ENCODE measurements at places on chromosomes 13 and 19.

DNA sequence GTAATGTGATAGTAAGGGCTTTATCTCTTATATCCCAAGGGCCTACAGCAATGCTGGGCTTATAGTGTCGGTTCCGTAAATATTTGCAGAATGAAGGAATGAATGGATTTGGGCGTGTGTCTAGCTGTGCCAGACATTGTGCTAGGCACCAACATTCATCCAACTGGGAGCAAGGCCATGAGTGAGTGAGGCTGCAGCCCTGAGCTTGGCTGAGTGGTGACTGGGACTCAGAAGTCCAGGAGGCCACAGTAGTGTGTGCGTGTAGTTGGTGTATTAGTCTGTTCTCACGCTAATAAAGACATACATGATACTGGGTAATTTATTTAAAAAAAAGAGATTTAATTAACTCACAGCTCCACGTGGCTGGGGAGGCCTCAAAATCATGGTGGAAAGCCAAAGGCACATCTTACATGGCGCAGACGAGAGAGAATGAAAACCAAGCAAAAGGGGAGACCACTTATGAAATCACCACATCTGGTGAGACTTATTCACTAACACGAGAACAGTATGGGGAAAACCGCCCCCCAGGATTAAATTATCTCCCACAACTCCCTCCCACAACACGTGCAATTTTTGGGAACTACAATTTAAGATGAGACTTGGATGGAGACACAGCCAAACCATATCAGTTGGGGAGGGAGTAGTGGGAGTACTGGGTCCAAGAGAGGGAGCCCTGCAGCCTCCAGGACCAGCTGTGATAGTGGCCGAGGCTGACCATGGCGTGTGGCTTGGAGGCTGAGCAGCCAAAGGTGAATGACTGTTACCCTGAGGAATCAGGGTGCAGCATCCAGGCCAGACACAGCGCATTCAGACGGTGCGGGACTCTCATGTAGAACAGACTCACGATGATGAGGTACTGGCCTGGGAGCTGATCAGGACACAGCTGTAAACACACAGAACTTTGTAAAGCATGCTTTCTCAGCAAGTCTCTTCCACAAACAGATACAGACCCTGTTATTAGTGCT lies 104.6 kb downstream of the TEX26 start:
- DNase-seq: no peak

DNA sequence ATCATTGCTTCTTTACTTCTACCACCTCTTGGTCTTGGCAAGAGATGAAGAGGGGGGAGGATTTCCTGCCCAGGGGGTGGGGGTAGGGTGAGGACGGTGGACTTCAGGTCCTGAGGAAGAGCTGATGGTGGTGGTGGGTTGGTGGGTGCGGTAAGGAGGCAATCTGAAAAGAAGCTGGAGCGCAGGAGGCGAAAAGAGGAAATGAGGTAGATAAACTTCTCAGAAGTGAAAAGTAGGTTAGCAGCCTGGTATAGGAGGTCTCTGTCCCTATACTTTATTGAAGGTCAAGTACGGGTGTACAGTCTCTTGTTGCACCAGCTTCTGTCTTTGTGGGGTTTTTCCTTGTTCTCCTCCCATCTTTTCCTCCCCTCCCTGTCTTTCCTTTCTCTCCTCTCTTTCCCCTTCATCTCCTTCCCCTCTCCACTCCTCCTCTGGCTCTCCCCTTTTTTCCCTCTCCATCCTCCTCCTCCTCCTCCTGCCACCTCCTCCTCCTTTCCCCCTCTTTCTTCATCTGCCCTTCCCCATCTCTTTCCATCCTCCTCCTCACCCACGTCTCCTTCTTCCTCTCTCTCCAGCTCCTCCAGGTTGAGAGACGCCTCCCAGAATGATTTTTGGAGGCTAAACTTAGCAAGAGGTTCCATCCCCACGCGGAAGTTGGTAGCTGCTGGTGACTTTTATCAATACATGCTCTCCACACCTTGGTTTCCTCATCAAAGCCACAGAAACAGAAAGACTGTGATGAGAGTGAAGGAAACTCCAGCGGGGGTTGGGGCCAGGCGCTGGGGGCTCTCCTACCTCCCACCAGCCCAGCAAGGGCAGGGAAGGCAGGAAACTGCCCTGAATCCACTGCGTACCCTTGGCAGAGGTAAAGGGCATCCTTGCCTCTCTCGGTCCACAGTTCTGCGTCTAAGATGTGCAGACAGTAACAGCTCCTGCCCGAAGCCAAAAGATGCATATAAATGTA lies 15.3 kb downstream of the TNFSF14 start:
- DNase-seq: peak; percentile 38

DNA sequence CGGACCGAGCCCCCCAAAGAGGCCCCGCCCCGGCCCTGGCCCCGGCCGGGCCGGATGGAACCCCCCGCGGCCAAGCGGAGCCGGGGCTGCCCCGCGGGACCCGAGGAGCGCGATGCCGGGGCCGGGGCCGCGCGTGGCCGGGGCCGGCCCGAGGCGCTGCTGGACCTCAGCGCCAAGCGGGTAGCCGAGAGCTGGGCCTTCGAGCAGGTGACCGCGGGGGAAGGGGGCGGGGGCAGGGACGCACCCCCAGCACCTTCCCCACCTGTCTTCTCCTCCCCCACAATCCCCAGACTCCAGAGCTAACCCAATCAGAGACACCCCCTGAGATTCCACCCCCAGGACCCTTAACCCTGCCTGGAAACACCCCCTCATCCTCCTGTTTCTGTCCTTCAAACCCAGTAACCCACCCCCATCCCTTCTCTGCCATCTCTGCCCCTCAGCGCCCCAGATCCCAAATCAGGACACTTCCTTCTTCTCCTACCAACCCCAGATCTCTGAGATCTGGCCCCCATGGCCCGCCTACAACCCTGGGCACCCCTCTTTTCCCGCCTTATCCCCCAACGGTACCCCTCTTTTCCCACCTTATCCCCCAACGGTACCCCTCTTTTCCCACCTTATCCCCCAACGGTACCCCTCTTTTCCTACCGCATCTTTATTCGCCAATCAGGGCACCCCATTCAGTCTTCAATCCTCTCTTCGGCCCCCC lies 505 bp downstream of the ZSWIM4 start:
- DNase-seq: no peak

DNA sequence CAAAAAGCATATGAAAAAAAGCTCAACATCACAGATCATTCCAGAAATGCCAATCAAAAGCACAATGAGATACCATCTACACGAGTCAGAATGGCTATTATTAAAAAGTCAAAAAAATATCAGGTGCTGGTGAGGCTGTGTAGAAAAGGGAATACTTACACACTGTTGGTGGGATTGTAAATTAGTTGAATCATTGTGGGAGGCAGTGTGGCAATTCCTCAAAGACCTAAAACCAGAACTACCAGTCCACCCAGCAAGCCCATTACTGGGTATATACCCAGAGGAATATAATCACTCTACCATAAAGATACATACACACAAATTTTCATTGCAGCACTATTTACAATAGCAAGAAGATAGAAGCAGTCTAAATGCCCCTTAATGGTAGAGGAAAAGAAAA lies 529.9 kb downstream of the SLITRK1 start:
- DNase-seq: no peak

GRCh38 chr13:32471187-32471922 lies 43.4 kb upstream of the N4BP2L1 start:
- no peak for DNase-seq

- peak; percentile 30 for DNase-seq
Observed at GRCh38 chr19:16338470-16339360, 14.1 kb downstream of the KLF2 start.

DNA sequence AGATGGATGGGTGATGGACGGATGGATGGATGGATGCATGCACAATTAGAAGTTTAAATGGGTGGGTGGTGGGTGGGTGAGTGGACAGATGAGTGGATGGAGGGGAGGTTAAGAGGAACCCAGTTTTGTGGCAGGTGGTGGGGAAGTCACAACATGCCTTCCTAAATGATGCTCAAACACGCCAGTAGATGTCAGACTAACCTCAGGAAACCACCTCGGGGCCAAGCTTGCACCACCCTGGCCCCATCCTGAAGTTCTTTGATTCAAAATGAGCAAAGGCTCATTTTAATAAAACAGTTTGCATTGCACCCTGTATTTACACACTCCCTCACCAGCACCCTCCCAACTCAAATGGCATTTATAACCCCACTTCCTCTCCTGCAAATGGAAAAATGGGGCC lies 91.4 kb upstream of the CACNA1A start:
- peak; percentile 28 for DNase-seq

GRCh38 chr19:2775556-2776430 lies 7.3 kb downstream of the SGTA start:
- peak; percentile 67 for DNase-seq

DNA sequence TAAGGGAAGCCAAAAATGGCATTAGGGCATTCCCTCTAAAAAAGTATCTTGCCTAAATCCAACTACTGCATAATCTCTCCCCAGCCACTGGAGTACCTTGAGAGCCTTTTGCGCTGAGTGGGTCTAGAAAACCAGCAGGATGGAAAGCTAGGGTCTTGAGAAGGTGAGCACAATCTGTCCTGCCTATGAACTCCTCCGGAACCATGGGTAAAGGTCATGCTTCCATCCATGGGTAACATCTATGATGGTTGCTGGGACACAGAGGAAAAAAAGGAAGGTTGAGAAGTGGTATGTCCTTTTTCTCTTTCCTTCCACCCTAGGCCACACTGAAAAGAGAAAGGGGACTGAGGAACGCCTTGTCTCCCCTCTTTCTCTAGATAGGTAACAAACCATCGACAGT lies 52.4 kb downstream of the ZNF676 start:
- peak; percentile 5 for DNase-seq

DNA sequence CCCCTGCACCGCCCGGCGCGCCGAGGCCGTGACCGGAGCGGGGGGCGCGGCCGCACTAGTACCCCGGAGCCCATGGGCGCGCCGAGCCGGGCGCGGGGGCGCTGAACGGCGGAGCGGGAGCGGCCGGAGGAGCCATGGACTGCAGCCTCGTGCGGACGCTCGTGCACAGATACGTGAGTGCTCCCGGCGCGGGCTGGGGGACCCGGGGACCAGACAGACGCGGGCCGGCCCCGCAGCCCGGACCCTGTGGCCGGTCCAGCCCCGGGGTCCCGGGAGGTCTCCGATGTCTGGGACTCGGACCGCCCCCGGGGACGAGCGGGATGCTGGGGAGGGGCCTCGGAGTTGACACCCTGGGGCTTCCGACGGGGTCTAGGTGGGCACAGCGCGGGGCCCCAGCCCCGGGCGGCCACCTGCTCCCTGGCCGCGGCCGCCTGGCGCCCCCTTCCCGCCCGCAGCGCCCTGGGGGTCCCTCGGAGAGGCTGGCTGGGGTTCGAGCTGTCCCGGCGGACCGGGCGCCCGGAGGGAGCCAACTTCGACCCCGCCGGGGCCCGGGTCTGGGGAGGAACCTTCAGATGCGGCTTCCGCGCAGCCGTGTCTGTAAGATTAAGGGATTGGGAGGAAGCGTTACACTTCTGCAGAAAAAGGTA lies 568 bp downstream of the ATP11A start:
- no peak for DNase-seq

GRCh38 chr19:50728084-50728737 lies 5.0 kb downstream of the CLEC11A start:
- peak; percentile 67 for DNase-seq

DNA sequence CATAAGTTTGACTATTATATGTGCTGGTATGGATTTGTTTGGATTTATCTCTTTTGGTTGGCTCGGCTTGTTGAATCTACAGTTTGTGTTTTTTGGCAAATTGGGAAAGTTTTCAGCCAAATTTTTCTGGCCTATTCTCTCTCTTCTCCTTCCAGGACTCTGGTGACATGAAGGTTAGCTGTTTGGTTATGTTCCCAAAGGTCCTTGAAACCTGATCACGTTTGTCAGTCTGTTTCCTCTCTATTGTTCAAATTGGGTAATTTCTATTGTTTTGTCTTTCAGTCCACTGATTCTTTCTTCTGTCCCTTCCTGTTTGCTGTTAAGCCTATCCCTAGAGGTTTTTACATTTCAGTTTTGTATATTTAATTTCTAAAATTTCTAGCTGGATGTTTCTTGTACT lies 81.5 kb upstream of the SHISA2 start:
- DNase-seq: no peak

DNA sequence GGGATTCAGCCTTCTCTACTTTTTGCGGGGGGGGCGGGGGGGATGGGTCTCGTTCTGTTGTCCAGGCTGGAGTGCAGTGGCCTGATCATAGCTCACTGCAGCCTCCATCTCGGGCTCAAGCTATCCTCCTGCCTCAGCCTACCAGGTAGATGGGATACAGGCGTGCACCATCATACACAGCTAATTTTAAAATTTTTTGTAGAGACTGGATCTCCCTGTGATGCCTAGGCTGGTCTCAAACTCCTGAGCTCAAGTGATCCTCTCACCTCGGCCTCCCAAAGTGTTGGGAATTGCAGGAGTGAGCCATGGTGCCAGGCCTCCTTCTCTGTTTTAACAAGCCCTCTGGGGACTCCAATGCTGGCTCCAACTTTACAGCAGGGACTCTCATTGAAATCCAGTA lies 569 bp upstream of the ZNF792 start:
- no peak for DNase-seq

DNA sequence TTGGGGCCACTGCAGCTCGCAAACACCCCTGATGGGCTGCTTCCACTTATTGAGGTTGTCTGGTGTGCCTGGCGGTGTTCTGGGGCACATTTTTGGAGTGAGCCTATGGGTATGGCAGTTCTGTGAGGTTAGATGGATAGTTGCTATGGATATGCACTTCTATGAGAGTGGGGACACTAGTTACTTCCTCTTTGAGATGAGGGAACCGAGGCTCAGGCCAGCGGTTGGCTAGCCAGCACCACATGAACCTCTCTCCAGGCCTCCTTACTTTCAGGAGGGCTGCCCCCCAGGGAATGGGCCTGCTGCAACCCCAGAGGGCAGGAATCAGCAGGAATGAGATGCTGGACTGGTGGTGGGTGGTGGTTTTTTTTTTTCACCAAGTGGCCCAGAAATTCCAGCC lies 13.5 kb upstream of the PRR19 start:
- DNase-seq: no peak

- DNase-seq: no peak
Observed at GRCh38 chr19:46487802-46488445, 7.7 kb downstream of the PNMA8B start.

DNA sequence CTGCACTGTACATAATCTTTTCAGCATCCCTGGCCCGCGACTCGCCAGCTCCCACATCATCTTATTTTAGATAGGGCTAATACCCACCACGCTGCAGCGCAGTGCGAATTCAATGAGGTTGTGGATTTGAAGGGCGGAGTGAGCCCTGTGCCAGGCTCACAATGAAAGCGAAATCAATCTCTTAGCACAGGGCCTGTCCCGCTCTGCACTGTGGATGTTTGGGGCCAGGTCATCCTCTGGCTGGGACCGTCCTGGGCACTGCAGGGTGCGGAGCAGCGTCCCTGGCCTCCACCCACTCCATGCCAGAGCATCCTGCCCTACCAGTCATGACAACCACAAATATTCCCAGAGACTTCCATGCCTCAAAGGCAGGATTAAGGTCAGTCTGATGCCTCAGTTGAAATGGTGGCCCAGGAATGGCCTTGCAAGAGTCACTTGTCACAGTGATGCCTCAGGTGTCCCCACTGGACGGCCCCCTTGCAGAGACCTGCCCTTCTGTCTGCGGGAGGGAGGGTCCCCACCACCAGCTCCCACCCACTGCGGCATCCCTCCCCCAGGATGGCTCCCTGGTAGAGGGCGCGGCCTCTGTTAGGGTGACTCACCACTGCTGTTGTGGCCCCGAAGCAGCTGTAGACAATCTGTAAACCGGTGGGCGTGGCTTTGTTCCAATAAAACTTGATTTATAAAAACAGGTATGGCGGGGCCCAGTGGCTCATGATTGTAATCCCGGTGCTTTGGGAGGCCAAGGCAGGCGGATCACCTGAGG lies 5.6 kb downstream of the UHRF1 start:
- DNase-seq: peak; percentile 34

- DNase-seq: peak; percentile 24
Observed at GRCh38 chr19:23774524-23774971, 15.9 kb upstream of the ZNF681 start.

Data from HL-60 (cell line).